ENCODE measurements at places on chromosomes 11 and 22.

DNA sequence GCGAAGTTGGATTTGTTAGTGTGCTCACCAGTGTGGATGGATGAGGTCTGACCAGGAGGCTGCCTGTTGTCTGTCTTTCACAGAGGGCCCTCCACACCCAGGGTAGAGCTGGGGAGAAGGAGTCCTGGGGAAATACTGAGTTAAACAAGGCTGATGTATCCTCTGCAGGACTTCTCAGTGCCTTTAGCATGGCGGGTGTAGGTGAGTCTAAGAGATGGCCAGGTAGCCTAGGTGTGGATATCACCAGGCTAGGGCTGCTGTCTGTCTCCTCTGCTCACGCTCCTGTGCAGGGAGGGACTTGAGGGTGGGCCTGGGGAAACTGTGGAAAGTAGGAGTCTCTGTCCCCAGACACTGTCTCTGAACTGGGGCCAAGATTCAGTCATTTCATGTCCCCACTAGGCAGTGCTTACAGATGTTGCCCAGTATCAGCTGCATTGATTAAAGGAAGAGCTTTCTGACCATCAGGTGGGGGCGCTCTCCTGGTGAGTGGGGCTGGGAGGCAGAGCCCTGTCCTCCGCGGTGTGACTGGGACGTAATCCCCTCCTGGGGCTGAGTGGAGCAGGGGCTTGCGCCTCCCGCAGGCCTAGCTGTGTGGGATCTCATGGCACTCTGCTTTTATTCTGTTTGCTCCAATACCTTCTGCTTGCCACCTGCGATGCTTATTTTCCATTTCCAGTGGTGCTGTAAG is 35.5 kb upstream of the CCDC188 start:
- no peak overlapping the region for H3K4me3 ChIP-seq
- H3K4me1 ChIP-seq = no peaks in the 10 kb centered on the region
- DNase-seq = no peak

DNA sequence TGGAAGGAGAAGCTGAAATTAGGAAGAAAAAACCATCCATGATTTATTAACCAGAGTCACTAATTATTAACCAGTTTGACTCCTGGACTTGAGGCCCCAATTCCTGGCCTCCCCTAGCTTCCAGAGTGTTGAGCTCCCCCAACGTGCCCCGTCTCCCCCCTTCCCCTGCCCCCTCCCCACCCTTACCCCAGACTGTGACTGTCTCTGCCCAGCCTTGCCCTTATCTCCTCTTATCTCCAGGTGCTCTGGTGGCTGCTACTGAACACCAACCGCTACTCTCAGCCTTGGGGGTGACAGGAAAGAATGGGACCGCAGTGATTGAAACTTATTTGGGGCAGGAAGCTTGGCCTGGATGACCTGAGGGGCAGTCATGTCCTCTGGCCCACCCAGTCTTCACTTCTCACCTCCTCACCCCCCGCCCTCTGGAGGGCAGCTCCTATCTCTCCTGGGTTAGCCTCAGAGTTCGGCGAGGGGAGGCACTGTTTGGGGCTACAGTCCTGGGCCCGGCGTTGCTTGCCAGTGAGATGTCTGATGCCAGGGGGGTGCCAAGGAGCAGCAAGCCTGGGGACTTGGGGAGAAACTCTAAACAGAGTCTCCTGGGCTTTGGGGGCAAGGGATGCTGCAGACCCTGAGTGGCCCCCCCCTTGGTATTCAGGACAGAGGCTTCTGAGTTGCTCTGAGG is 15.5 kb downstream of the NECTIN1 start:
- no peak overlapping the region for H3K4me3 ChIP-seq
- DNase-seq = no peak
- no peaks in the 10 kb centered on the region for H3K27me3 ChIP-seq
- peaks cover 32% of the 10 kb centered on the region for H3K4me1 ChIP-seq
- peak overlapping the region; percentile 17 for H3K27ac ChIP-seq

DNA sequence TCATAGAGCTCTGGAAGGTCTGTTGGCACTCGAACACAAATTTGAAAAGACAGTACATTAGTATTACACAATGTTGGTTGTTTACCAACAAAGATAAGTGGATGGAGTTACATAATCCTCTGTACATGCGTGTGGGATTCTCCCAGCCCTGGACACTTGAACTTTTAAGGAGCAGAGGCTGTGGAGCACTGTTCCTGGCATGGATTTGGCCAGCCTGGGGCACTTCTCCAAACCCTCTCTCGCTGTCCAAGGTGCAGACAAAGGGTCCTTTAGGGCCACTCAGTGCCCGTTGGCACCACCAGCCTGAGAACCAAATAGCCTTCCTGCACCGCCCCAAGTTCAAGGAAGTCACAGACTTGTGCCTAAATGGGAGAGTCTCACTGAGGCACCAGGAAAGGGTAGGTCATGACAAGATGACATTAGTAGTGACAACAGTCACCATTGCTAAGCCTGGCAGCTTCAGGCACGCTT is 1.6 kb upstream of the ANO1 start:
- DNase-seq = no peak
- H3K27ac ChIP-seq = no peak overlapping the region
- no peaks in the 10 kb centered on the region for H3K36me3 ChIP-seq

DNA sequence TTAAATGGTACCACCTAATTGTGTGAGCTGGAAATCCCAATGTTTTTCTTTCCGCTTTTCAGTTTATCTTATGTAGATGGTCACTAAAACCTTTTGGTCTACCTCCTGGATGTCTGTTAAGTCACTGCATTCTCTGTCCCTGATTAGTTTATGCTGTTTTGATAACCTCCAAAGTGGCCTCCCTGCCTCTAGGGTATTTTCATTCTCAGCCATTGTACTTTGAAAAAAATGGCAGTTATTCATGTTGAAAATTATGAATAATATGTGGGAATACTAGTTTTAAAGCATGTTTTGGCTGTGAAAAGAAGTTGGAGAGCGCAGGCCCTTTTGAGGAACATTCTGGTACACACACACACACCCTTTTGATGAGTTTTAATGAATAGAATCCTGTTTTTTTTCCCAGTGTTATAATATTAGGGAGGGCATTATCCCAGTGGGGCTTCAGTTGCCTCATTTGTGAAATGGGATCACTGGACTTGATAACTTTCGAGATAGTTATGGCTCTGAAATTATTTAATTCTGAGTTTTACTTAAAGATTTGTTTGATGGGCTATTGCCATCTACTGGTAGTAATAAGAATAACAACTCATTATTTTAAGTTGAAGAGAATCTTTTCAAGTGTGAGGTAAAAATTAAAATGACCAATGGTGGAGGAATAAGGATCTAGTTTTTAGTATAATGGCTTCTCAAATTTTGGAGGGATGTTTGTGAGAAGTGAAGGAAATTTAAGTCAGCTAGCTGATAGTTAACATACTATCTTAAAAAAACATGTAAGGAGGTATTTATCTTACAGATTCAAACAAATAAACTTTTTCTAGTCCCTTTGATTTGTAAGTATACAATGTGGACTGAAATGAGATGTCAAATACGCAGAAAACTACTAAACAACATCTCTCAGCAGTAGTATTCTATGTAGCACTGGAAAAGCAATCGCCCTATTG is 3.9 kb downstream of the FDX1 start:
- H3K27me3 ChIP-seq = no peaks in the 10 kb centered on the region
- DNase-seq = no peak
- H3K27ac ChIP-seq = no peak overlapping the region
- peaks cover 52% of the 10 kb centered on the region for H3K4me1 ChIP-seq
- H3K36me3 ChIP-seq = no peaks in the 10 kb centered on the region

GRCh38 chr22:43017525-43018460 is 2.8 kb upstream of the PACSIN2 start:
- no peak for DNase-seq
- peaks cover 13% of the 10 kb centered on the region for H3K4me1 ChIP-seq
- H3K27me3 ChIP-seq = no peaks in the 10 kb centered on the region
- H3K27ac ChIP-seq = no peak overlapping the region
- no peaks in the 10 kb centered on the region for H3K36me3 ChIP-seq
- no peak overlapping the region for H3K4me3 ChIP-seq

- H3K27ac ChIP-seq = no peak overlapping the region
- H3K27me3 ChIP-seq = no peaks in the 10 kb centered on the region
- DNase-seq = no peak
Observed at GRCh38 chr11:84780689-84781293, 846.4 kb downstream of the DLG2 start.

DNA sequence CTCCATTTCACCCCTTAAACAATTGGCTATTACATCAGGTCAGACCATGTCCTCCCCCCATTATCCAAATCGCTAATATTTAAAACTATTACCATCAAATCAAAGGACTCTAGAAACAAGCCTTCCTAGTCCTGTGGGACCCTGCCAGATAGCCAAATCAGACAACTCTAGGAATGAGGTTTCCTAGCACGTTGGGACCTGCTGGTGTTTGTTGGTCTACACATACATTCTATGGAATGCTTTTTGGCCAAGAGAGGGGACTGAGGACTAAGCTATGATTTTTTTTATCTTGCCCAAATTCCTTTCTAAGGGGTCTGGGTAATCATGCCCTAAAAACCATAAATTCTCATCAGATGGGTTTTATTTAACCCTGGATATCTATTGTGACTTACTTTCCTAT is 14.1 kb upstream of the SELENOH start:
- no peak overlapping the region for H3K27ac ChIP-seq
- no peak for DNase-seq
- no peak overlapping the region for H3K4me3 ChIP-seq
- H3K27me3 ChIP-seq = no peaks in the 10 kb centered on the region

DNA sequence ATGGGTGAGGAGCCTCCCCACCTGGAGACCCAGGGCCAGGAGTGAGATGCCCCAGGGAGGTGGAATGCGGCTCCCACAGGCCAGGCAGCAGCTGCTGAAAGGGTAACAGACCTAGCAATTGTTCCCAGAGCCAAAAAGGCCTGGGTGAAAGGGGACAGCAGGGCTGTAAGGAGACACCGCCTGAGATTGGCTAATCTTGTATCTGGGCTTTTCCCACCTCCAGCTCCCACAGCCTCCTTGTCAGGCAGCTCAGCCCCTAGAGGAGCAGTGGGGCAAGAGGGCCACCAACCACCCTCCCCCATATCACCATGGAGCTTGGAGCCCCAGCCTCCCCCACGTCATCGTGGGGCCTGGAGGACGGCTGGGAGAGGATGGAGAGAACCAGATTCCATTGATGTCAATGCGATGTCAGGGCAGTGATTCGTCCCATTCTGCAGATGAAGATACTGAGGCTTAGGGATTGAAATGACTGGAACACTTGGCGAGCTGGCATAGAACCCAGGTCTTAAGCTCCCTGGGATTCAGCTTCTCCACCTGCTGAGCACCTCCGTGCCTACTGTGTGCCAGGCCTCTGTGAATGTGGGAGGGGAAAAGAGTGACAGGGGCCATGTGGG is 2.9 kb upstream of the MGAT3 start:
- DNase-seq = no peak
- H3K4me3 ChIP-seq = no peak overlapping the region
- no peaks in the 10 kb centered on the region for H3K36me3 ChIP-seq
- H3K4me1 ChIP-seq = peaks cover 11% of the 10 kb centered on the region

DNA sequence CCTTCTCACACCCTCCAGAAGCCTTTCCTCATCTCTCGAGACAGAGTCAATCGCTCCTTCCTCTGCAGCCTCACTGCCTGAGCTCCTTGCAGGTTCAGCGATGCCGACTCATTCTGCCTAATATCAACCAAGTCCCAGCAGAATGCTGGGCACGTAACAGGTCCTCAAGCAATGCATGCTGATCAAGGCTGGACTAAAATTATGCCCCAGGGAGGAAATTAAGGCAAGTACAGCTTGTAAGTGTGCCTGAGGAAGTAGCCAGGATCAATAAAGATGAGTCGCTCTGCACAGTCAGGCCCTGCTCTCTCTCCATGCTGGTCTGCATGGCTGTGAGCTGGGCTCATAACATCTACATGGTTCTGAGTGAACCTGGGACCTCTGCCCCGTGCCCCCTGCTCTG is 25.6 kb upstream of the NRIP3 start:
- no peaks in the 10 kb centered on the region for H3K4me1 ChIP-seq
- no peak for DNase-seq
- H3K27ac ChIP-seq = no peak overlapping the region
- H3K27me3 ChIP-seq = no peaks in the 10 kb centered on the region
- H3K36me3 ChIP-seq = no peaks in the 10 kb centered on the region

DNA sequence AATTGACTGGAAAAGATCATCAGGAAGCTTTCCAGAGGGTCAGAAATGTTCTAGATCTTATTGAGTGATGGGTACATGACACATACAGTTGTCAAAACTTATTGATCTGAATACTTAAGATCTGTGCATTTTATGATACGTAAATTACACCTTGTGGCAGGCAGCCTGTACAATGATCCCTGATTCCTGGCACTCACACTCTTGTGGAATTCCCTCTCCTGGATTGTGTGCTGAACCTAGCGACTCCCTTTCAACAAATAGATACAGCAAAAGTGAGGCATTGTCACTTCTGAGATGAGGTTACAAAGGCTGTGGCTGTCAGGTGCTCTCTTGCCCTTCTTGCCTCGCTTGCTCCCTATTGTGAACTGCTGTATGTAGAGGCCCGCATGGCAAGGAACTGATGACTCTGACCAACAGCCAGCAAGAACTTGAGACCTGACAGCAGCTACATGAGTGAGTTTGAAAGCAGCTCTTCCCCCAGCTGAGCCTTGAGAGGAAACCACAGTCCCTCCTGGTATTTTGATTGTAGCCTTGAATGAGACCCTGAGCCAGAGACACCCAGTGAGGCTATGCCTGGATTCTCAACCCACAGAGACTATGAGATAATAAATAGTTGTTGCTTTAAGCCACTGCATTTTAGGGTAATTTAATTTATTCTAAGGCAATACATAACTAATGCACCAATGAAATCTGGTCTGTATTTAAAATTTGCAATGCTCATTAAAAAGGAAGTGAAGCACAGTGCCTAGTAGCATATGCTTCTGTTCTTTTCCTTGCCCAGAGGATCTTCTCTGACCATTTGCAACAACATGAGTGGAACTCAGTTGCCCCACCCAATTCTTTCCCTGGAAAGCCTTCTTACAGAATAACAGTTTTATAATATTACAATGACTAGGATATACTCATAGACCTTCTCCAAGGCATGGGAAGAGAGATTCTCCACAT is 60.5 kb upstream of the IZUMO1R start:
- H3K4me1 ChIP-seq = no peaks in the 10 kb centered on the region
- no peaks in the 10 kb centered on the region for H3K36me3 ChIP-seq
- no peak overlapping the region for H3K4me3 ChIP-seq
- no peak for DNase-seq
- no peak overlapping the region for H3K27ac ChIP-seq

- no peak overlapping the region for H3K4me3 ChIP-seq
- DNase-seq = no peak
- no peak overlapping the region for H3K27ac ChIP-seq
- H3K36me3 ChIP-seq = no peaks in the 10 kb centered on the region
Observed at GRCh38 chr22:25494774-25495173, 69.7 kb upstream of the GRK3 start.

Data from vagina (tissue), 2 donors.